AML-193 (cell line): ENCODE measurements at places on chromosomes 1 and 21.

DNA sequence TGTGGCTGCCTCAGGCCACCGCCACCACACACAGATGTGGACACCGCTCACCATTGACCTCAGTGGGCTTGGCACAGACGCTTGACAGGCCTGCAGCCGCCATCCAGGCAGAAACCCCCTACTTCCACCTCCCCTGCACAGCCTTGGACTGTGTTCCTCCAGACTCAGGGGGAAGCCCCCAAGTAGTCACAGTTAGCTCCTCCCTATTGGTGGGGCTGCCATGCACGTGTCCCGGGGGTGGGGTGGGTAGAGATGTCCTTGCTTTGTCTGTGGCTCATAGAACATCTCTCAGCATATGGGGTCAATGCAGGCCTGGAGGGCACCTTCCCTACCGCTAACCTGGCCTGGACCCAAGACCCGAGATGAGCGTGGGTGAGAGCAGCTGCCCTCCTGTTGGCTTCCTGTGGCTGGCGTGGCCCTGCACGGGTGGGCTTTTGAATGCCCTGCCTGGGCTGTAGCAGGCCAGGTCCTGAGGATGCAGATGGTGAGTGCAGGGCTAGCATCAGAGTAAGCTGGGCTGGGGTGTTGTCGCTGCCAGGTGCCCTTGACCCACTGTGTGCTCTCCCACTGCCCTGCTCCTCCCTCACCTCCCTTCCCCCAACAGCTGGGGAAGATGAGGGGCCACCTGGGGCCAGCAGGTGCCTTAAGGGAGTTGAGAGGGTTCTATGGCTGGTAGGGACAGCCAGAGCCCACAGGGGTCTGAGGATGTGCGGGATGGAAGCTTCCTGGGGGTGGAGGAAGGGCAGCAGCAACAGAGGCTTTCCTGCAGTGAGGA, 6.2 kb downstream of the CROCC start:
- no peak for DNase-seq

- DNase-seq: no peak
Observed at GRCh38 chr1:109263234-109263596, 13.9 kb downstream of the CELSR2 start.

DNA sequence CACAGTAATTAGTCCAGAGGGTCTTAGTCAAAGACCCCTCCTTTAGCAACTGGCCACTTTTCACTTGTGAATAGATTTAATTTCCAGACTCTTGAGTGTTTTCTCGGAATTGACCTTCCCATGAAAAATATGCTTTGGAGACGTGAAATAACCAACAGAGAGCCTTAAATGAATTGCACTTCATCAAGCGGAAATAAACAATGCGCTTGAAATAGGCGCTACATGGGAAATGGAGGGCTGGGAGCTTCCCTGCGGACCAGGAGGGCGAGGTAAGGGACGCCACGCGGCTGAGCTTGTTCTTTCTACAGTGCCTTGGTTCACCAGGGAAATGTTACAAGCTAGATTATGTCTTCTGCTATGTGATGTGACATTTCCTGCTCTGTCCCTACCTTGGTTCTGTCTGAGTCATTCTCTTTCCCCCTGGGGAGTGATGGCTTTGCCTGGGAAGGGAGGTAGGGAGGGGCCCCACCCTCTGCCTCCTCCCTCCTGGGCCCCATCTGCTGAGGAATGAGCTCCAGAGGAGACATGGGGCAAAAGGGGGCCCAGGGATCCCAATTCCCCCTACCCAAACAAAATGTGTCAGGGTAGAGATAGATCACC, 619.3 kb downstream of the PTPRU start:
- DNase-seq: no peak

DNA sequence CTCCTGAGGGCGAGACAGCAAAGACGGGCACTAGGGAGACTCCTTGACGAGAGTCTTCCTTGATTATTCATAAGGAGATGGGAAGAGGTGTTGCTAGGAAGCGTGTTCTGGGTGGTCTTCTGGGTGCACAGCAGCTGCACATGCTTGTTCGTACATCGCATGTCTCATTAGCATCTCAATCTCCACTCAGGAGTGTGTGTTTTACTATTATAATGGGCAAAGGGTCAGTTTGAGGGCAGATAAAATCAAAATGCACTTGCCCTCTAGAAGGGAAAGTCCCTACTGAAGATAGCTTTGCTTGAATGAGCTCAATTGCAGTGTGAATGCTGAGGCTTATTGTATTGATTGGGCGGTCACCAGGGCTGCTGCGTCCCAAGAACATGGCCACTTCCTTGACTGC, 50.2 kb upstream of the SCCPDH start:
- no peak for DNase-seq

- no peak for DNase-seq
Observed at GRCh38 chr1:174795806-174796205, 203.9 kb upstream of the CACYBP start.

DNA sequence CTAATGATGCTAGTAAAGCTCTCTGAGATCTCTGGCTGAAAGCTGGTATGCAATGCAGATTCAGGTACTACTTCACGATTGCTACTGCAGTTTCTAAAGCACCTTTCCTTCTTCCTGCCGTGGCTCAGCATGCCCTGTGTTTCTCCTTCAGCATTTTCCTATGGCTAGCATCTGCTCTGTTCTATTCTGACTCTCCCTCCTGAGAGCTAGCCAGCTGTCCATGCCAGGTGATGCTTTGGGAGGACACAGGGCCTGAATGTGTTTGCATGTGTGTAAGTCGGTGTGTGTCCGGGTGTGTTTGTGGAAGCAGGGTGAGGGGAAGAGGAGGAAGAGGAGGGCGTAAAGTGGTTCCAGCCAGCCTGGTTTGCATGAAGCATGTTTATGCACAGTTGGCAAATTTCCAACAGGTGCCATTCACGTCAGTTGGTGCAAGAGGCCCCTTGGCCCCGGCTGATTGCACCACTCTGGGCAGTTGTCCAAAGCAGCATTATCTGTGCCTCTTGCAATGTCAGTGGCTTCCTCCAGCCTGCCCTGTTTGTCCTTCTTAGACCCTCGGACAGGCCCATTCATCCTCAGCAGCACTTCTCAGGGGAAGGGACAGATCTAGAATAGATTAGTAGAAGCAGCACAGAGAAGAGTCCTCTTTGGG, 433.3 kb downstream of the DISC1 start:
- DNase-seq: no peak

DNA sequence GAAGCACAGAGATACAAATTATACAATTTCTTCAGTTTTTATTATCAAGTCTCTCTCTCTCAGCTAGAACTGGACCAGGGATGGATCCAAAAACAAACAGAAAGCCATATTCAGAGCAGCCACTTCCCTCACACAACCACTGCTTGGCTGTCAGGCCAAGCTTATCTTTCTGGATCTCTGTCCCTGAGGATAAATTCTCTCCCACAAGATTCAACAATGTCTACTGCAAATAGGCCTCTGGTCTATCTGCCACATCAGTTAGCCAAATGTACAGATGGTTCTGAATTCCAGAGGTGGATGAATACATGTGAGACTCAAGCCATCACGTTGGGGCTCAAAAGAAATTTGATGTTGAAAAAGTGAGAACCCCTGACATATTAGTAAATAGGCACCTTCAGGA, 350.9 kb downstream of the LTN1 start:
- DNase-seq: no peak

DNA sequence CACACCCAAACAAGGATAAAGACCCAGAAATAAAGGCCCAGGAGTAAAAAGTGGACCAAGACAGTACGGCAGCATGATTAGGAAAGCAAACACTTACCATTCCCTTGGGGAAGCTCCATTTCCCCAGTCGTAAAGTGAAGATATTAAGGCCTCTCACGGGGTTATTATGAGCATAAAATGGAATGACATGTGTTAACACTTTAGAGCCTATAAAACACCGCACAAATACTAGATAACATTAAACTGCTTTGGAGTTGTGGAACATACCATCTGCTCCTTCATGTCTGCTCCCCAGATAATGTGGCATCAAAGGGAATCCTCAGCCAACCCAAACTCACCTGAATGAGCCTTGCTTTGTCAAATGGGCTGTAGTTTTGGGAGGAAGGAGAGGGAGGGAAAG, 8.9 kb upstream of the ITLN2 start:
- no peak for DNase-seq

DNA sequence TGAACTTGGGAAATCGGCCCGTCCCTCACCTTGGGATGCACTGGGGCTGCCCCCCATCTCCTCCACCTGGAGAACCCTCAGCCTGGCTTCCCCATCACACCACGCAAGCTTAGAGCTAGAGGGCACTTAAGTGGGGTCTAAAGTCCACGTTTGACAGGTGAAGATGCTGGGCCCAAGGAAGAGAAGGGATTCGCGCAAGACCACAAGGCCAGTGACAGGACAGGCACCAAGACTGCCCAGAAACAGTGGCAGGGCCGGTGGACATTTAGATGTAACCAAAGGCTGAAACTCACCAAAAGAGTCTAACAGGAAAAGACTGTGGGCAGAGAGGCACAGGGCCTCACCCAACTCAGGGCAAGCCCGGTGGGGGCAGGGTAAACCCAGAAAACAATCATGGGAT, 130.8 kb upstream of the EDN2 start:
- DNase-seq: no peak

- DNase-seq: no peak
Observed at GRCh38 chr1:78318011-78318410, 172.8 kb upstream of the PTGFR start.

DNA sequence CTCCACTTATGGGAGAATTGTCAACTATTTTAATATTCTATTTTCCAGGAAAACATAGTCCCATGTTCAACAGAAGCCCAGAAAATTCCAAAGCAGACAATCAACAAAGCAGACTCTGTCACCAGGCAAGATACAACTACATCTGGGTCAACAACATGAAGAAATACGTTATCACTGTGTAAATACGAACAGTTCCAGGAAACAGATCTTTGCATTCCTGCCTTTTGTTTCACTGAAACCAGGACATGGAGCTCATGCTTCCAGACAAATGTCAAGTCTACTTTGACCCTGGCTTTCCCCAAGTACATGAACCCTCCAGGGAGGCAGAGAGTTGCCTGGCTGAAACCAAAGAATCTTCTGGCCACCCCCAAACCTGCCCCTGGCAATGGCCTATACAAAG, 106.7 kb downstream of the SETD4 start:
- DNase-seq: no peak

GRCh38 chr1:42686418-42686817, 4.2 kb downstream of the YBX1 start:
- no peak for DNase-seq

- no peak for DNase-seq
Observed at GRCh38 chr1:22317920-22318243, 133.8 kb upstream of the ZBTB40 start.

DNA sequence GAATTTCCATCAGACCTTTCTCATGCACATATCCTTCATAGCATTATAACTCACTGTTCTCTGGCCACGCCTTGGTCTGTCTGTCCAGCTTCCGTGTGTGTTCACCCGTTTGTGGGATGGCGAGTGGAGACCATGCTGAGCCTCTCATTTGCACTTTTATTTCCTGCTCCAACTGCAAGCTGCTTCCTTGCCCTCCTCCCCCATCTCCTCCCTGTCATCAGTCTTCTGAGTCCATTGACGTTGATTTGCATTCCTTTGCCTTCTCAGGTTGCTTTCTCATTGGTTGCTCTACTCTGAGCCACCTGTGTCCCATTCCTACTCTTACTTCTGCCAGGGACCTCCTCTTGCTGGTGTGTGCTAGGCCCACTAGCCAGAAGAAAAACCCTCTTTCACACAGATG, 146.4 kb downstream of the NOS1AP start:
- DNase-seq: no peak

GRCh38 chr21:15088488-15088887, 23.7 kb upstream of the NRIP1 start:
- no peak for DNase-seq

GRCh38 chr1:193069748-193070385, 10.5 kb downstream of the RO60 start:
- no peak for DNase-seq

DNA sequence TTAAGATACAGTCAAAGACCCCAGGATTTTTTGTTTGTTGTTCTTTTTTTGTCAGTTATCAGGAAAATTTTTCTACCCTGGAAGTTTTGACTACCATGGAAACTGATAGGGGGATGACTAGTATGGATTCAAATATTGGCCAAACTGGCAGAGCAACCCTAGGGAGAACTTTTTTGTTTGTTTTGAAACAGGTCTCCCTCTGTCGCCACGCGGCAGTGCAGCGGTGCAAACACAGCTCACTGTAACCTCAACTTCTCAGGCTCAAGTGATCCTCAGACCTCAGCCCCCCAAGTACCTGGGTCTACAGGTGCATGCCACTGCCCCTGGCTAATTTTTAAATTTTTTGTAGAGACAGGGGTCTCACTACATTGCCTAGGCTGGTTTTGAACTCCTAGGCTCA, 46.6 kb downstream of the TOR3A start:
- no peak for DNase-seq

GRCh38 chr1:232684371-232685105, 54.6 kb upstream of the SIPA1L2 start:
- DNase-seq: no peak

DNA sequence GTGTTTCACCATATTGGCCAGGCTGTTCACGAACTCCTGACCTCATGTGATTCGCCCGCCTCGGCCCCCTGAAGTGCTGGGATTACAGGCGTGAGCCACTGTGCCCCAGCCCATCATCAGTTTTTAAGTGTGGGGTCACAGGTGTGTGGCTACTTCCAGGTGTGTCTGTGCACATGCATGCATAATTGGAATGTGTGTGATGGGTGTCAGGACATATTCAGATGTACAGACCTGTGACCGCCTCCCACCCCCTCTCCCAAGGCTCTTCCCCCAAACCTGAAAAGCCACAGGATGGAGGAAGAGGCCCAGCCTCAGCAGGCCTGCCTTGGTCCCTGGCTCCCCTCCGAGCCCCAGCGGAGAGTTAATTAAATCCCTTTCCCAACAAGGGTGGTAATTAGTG, 37.3 kb upstream of the CSF3R start:
- no peak for DNase-seq

DNA sequence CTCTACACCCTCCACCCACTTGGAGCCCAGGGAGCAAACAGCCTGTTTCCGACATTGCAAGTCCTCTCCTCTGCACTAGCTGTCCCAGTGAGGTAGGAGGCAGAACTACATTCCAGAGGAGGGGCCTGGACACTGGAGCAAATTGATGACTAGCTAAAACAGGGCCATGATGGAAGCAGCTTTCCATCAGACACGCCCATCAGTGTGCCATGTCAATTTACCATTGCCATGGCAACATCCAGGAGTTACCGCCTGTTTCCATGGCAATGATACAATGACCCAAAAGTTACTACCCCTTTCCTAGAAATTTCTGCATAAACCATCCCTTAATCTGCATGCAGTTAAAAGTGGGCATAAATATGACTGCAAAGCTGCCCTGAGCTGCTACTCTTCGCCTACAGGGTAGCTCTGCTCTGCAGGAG, 647.1 kb downstream of the PTPRU start:
- DNase-seq: no peak

DNA sequence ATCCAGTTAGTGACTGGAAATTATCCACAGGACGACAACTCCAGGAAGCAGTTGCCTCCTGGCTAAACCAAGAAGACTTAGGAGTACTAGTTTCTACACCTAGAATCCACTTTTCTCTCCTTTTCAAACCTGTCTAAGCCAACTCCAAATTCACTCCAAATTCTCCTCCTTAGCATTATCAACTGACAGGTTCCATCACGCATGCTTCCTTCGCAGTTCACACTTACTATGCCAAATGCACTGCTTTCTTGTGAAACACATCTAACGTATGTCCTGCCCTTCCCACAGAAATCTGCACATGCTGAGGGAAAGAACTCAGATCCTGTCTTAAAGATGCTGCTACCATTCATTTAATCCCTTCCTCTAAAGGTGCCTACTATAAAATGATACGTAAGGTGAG, 225.9 kb downstream of the RERE start:
- DNase-seq: no peak

GRCh38 chr1:5986018-5986417, 6.2 kb downstream of the NPHP4 start:
- DNase-seq: no peak
